Endothelial cell of umbilical vein (primary cell): ENCODE measurements at places on chromosomes 5 and 9. TPM values are rescaled to one million over a fixed set of nuclear protein-coding genes. Genes with fewer than 3 reads are reported as not detected.
A peak's percentile ranks its signal among the peaks of the same experiment; 100 is the strongest.

FOXE1 gene
- not detected in 2 replicates for total RNA-seq

- no peak for DNase-seq
Measured at GRCh38 chr5:53970475-53970874, 339.9 kb downstream of the ARL15 start.

KCTD16 gene
- total RNA-seq = 0.30 and 0.49 TPM in 2 replicates

- no peak for DNase-seq
Measured at GRCh38 chr9:83651558-83651957, 28.6 kb downstream of the IDNK start.

DNA sequence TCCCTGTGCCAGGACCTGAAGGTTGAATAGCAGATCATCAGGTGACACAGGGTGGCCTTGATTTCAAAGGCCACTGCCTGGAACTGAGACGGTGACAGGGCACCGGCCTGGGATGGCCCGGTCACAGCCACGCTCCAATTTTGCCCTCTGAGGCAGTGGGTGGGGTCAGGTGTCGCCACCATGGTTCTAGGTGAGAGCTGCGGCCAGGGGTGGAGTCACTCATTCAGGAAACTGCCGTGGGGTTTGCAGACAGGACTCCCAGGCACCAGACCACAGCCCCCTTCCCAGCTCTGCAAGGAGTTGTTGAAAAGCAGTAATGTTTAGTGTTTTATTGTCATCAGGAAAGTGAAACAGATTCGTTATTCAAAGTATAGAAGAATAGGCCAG is 17.3 kb upstream of the RNU6ATAC start:
- DNase-seq = no peak

DNA sequence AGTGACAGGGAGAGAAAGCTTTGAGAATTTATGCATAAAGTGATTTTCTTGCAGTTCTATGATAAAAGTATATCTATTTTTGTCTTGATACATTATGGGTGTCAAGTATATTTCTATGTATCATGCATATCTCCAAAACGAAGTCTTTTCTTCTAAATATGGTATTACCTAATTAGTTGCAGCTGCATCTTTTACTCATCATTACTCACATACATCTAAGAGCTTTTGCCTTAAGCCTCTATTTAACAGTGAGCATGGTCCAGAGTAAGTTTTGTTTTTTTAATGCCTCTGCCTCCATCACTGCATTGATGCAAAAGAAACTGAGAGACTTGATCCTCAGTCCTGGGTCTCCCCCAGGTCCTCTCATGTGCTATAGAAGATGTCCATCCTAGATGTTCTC is 40.0 kb upstream of the SMC5 start:
- DNase-seq = no peak

GRCh38 chr5:122220511-122220910 is 91.2 kb downstream of the ZNF474 start:
- DNase-seq = no peak

- DNase-seq = no peak
Measured at GRCh38 chr9:115598751-115599150, 480.8 kb upstream of the TNC start.

DNA sequence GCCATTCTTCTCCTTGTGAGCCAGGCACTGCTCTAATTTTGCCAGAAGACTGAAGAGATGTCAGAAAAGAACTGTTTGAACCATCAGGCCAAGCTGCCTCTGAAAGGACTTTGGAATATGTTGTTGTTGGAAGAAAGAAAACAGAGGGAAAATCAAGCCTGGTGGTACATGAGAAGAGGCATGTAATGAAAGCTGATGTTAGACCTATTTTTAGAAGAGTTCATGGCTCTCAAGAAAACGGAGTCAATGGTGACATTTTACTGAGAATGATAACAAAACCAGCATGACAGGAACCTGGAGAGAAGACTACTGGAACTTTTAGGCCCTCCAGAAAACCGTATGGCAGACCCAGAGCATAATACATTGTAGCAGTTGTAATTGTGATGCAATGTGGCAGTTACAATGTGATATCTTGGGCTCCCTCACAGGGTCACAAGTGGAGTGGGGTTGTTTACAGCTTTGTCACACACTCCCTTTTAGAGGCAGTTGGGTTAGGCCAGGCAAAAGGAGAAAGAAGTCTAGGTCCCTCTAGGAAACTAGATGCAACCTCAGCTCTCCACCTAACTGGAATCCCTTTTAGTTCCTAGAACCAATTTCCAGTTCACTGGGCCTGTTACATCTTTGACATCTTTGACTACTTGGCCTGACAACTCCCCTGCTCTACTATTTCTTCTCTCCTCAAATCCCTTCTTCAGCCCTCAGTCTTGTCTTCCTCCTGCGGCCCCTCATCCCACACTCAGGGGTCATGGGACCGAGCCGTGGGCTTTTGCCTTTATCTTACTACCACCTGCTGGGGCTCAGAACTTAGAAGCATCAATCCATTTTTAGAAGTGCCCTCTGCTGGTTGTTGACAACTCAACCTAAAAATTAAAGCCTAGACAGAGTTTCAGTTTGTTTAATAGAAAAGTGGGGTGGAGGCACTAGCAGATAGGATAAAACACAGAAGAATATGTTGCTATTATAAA is 61.2 kb upstream of the JAK2 start:
- DNase-seq = peak; percentile 56

DNA sequence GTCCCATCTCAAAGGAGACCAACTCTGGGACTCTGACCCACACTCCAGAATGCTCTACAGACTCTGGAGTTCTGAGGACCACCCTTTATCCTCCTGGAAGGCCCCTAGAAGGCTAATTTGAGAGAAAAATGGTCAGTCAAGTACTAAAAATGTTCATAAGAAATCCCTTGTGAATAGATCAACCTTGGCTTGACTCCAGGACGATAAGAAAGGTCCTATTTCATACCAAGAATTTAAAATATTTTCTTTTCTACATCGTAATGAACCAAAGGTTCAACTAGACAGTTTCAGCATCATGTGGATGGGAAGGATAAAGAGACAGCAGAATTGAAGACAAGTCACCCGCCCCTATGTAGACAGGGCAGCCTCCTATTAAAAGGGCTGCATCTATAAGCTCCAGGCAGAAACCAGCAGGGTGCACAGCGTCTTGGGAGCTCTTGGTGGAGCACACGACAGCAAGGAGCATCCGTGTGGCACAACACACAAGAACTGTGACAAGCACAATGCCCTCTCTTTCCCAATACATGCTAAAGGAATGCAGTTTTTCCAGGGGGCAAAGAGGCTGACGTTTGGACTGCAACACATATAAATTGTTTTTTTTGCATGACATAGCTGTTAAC is 38.3 kb downstream of the RASEF start:
- DNase-seq = no peak

- peak; percentile 93 for DNase-seq
Measured at GRCh38 chr5:124596595-124597421, 149.6 kb downstream of the ZNF608 start.

- no peak for DNase-seq
Measured at GRCh38 chr5:7053528-7054209, 340.4 kb downstream of the TENT4A start.

DNA sequence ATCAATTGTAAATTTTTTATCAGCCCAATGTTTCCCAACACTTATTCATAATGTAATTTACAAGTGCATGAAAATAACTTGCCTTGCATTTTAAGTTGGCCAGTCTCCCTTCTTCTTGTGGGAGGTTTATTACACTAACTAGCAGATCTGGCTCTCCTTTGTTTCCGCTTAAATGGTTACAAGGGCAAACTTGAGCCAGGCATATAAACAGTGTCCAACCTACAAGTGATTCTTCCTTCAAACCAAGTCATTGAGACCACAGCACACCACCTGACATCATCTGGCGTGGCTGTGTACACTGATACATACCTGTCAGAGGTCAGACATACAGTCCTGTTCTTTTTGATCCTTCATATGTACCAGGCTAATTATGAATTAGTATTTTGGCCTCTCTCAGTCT is 80.1 kb downstream of the ALDH1A1 start:
- peak; percentile 24 for DNase-seq

SPATA31E1 gene
- total RNA-seq = not detected in 2 replicates

ZNF462 gene
- 24.7 and 27.0 TPM in 2 replicates for total RNA-seq

DNA sequence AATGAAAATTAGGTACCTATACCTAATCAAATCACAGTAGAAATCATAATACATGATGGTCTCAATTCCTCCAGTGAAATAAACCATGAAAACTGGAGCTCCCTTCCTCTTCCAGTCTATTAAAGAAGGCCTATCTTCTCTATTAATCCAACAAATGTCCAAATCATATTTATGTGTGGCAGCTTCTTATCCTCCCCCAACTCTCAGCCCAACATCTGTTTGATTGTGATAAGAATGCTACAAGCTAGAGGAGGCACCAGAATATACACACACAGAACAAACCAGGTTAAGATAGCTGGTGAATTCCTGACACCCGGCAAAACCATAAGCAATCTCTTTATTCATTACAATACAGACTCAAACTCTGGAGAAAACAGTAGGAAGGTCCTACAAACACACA is 110.8 kb downstream of the FBXL17 start:
- no peak for DNase-seq

DNA sequence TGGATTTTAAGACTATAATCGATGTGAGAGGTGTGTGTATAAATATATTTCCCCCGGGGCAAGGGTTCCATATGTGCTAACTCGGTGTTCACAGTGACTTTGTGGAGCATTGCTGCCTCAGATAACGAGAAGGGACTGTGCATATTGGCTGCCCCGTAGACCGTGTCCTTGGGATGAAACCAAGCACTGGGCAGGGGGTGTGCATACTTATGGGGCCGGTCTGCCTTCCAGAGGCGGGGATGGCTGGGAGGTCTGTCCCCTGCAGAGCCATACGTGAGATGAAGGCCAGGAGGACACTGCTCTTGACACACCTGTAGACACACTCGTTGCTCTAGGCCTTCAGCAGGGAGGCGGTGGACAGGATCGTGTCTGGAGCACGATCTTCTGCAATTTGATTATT is 56.0 kb upstream of the ZNF354A start:
- no peak for DNase-seq

GRCh38 chr5:7393921-7394799 is 1.8 kb upstream of the ADCY2 start:
- DNase-seq = no peak

DCTN4 gene
- 42.8 and 47.3 TPM in 2 replicates for total RNA-seq
